ENCODE measurements at places on chromosomes 3 and 15. TPM values are rescaled to one million over a fixed set of nuclear protein-coding genes. Genes with fewer than 3 reads are reported as not detected.

The ZBTB20 gene
- total RNA-seq, result 0.73 TPM

The TGM5 gene
- total RNA-seq, result not detected

The DET1 gene
- 5.8 TPM for total RNA-seq

The GOLGA6L1 gene
- total RNA-seq, result not detected

The SLC28A1 gene
- 0.05 TPM for total RNA-seq

The TPRG1 gene
- 0.21 TPM for total RNA-seq

The RBP2 gene
- total RNA-seq, result not detected

The P2RY1 gene
- total RNA-seq, result 0.36 TPM

The IQCF5 gene
- total RNA-seq, result not detected

The CHRNA5 gene
- 36.4 TPM for total RNA-seq

The GOLGA8H gene
- total RNA-seq, result 2.4 TPM

The IFT80 gene
- total RNA-seq, result 18.1 TPM

The SEMA6D gene
- total RNA-seq, result not detected

The ATP2B2 gene
- 0.21 TPM for total RNA-seq

The CLDN16 gene
- total RNA-seq, result 0.06 TPM
